A549 treated with CpdA at 1 μM for 4 hours (cell line): ENCODE measurements at places on chromosomes 3 and 15. TPM values are rescaled to one million over a fixed set of nuclear protein-coding genes. Genes with fewer than 3 reads are reported as not detected.

DAZL gene
- total RNA-seq, result not detected in 5 replicates

POMGNT2 gene
- 5.2 to 9.8 TPM (median 8.6 TPM) in 5 replicates for total RNA-seq

TRPM1 gene
- total RNA-seq, result not detected in 5 replicates

CD200R1 gene
- total RNA-seq, result 0.05 to 0.22 TPM (median 0.11 TPM) in 4 of 5 replicates, not detected in the other

TM4SF1 gene
- total RNA-seq, result 1,446 to 2,525 TPM (median 1,775 TPM) in 5 replicates

ABI3BP gene
- total RNA-seq, result 0.75 to 2.8 TPM (median 0.99 TPM) in 5 replicates
